ENCODE measurements at places on chromosomes 5 and 9.

GRCh38 chr5:83877911-83878706 is 157.5 kb upstream of the HAPLN1 start:
- no peak for DNase-seq

- no peak for DNase-seq
Observed at GRCh38 chr5:10607023-10607665, 43.3 kb downstream of the ANKRD33B start.

DNA sequence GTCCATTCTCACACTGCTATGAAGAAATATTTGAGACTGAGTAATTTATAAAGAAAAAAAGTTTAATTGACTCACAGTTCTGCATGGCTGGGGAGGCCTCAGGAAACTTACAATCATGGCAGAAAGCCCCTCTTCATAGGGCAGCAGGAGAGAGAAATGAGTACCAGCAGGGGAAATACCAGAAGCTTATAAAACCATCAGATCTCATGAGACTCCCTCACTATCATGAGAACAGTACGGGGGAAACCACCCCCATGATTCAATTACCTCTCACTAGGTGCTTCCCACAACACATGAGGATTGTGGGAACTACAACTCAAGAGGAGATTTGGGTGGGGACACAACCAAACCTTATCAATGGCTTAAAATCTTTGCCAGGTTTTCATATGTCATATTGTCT is 20.3 kb upstream of the TENT4A start:
- DNase-seq, result no peak

GRCh38 chr5:67199859-67200258 is 3.3 kb upstream of the CD180 start:
- no peak for DNase-seq

DNA sequence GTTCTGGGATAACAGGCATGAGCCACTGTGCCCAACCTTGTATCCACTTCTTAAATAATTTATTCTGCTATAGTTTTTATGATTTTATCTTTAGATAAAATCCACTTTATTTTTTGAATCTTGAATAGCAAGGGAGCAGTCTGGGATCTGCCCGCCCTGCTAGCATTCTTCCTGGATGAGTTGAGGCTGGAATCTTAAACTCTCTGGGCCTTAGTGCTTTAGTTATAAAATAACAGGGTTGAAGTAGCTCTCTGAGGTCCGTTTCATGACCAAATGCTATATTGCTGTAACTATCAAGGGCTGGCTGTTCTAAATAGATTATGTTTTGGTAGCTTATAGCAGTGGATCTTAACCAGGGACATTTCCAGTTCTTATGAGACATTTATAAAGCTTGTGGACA is 20.8 kb downstream of the ACER2 start:
- DNase-seq, result no peak

- DNase-seq, result no peak
Observed at GRCh38 chr9:95057101-95057500, 260.4 kb downstream of the FANCC start.

GRCh38 chr5:36796155-36796554 is 80.4 kb upstream of the NIPBL start:
- DNase-seq, result no peak

GRCh38 chr5:73419117-73419464 is 29.5 kb downstream of the FOXD1 start:
- DNase-seq, result no peak

- DNase-seq, result no peak
Observed at GRCh38 chr9:111450124-111450523, 34.1 kb downstream of the ECPAS start.

DNA sequence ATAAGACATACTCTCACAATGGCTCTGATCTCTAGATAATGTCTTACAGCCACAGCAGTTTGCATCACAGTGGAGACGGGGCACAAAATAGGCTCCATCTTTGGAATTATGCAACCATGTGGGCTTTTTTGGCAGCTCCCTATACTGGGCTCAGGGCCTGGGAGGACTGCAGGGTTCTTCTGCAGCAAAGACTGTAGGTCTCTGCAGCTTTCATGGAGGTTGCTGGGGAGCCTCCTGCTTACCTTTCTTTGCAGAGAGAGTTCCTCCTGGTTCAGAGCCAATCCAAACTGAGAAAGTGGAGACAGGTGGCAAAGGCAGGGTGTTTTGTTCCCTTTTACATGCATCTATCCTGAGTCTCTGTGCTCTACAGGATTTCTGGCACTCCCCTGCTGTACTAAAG is 558.0 kb downstream of the TLR4 start:
- DNase-seq, result no peak

- no peak for DNase-seq
Observed at GRCh38 chr9:73023025-73023541, 70.2 kb upstream of the ALDH1A1 start.

DNA sequence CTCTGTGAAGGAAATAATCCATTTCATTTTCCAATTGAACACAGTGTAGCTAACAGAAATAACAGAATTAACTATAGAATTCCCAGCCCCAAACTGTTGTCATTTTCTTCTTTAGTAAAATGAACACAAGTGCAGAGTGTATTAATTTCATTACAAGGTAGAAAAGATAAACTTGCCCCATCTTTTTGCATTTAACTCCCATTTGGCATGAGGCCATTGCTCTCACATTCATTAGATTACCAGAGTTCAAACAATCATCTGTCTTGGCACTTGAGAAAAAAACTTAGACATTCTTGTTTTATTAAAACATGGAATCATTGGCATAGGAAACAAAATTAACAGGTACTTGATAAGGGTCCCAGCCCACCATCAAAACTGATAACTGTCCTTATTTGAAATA is 821.5 kb upstream of the C9orf72 start:
- no peak for DNase-seq

DNA sequence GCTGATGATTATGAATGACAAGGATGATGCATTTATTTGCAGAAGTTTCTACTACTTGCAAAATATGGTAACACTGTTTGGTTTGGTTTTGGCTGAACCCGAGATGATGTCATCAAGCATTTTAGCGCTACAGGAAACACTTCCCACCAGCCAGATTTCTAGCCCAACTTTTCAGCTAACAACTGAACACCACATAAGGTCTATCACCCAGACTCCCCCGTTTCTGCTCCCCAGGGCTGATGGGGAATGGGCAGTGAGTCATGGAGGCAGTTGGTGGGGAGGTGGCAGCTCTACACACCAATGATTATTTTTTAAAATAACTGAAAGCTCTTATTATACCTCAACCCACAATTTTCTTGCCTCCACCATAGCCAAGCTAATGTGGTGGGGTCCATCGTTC is 302.9 kb downstream of the CEMIP2 start:
- no peak for DNase-seq

DNA sequence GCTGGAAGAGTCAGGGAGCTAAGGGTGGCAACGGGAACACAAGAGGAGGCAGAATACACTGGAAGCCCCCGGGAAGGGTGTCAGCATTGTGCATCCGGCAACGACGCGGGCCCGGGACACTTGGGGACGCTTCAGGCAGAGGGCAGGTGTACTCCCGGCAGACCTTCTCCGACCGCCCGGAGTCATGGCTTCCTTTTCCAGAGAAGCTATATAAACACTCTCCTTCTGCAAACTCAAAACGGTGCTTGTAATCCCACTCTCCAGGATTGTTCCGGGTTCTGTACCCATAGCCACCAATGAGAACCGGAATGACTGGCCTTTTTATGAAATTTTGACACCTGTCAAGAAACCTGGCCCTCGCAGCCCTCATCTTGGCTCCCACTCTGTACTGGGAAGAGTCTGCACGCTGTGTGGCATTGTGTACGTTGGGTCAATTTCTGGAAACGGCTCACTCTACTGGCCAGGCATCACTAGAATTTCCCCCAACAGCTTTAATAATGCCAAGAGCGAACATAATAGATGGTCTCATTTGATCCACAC is 462 bp upstream of the MCC start:
- no peak for DNase-seq

DNA sequence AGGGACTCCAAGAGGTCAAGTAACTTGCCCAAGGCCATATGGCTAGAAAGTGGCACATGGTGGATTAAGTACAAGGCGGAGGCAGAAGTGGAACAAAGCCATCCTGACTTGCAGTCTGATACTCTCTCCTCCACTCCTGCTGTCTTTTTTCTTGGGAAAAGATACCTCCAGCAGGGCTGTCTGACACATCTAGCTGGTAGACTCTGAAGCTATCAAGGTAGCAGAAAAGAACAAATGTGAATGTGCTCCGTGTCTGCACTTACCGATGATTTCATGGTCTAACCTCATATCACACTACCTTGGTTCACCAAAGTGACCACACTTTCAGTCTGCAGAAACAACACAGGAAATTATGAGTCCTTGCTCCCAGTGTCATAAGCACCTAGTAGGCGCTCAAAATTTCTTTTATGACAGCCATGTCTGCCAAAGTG is 284.8 kb downstream of the CRB2 start:
- no peak for DNase-seq

DNA sequence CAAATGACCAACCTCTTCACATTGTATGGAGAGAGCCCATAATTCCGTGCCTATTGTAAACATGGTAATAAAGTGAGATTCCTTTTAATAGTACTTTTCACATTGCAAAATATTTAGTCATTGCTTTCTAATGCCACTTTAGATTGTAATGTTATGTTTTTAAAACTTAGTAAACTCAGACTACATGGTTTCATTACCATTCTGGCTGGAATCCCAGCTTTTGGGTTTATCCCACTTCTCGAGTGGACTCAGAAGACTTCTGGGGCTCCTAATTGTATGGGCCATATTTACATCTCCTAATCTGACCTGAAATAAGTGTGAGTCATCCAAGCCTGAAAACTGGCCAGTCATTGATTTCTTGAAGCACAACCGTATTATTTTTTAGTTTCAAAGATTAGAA is 217.6 kb downstream of the CAAP1 start:
- no peak for DNase-seq

DNA sequence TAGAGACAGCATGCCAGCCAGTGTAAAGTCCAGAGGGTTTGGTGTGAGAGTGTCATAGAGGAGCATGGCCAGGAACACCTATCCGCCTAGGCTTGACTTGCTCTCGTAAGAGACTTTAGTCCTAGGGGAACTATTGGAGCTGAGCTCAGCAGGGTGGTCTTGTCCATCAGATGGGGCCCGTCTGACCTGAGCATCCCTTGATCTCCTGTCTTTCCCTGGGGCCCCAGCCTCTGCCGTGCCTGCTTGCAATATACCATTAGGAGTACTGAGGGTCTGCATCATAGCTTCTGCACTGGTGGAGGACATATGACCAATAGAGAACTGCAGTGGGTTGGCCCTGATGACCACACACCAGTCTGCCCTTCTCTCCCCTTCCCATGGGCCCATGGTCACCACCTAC is 251.0 kb downstream of the TUSC1 start:
- no peak for DNase-seq
